RCC 7860 (cell line): ENCODE measurements at places on chromosomes 2 and 18.
A peak's percentile ranks its signal among the peaks of the same experiment; 100 is the strongest.

GRCh38 chr2:42648796-42649195, 80.4 kb downstream of the MTA3 start:
- no peak for DNase-seq

DNA sequence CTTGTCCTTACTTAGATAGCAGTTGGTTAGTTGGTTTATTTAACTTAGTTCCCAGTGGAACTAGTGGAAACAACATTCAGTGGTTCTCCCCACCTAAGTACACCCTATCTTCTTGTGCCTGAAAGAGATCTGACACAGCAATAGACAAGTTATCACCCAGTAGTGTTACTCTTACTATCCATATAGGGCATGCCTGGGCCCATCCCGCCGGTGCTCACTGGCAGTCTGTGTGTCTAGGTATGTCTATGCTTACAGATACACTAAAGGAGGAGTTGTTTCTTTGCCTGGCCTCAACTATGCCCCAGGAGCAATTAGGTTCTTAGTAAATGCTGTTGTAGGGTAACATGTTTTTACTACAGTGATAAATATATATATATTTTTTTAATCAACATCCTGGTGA, 12.0 kb upstream of the NRP2 start:
- no peak for DNase-seq

DNA sequence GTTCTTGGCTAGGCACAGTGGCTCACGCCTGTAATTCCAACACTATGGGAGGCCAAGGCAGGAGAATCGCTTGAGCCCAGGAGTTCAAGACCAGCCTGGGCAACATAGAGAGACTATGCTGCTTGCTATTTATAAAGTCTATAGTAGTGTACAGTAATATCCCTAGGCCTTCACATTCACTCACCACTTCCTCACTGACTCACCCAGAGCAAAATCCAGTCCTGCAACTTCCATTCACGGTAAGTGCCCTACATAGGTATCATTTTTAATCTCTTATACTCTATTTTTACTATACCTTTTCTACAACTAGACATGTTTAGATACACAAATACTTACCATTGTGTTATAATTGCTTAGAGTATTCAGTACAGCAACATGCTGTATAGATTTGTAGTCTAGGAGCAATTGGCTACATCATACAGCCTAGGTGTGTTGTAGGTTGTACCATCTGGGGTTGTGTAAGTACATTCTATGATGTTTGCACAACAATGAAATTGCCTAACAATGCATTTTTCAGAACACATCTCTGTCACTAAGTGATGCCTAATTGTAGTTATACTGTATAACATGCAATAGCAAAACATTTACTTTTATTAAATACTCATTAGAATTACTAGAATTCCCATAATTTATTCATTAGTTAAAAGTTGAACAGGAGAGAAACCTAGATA, 8.8 kb downstream of the DHX57 start:
- DNase-seq, result no peak

- DNase-seq, result no peak
These were observed 620.7 kb downstream of the NYAP2 start for GRCh38 chr2:226020176-226020575.

DNA sequence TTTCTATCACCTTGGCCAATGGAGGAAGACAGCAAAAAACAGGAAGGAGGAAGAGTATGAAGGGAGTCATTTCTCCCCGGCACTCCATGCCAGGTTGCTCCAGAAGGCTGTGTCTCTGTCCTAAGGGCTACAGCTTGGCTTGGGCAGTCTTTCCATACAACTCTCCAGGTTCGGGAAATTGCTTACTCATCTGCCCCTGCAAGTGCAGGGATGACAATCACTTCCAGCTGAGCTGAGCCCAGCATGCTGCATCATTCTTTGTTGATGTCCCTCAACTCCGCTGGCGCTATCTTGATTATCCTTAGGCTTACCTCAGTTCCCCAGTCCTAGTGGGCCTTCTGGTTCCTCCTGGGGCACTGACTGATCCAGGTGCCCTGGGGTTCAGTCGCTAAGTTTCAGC, 86.9 kb upstream of the COPS8 start:
- DNase-seq, result no peak

- no peak for DNase-seq
These were observed 42.4 kb upstream of the PSMD14 start for GRCh38 chr2:161265874-161266273.

DNA sequence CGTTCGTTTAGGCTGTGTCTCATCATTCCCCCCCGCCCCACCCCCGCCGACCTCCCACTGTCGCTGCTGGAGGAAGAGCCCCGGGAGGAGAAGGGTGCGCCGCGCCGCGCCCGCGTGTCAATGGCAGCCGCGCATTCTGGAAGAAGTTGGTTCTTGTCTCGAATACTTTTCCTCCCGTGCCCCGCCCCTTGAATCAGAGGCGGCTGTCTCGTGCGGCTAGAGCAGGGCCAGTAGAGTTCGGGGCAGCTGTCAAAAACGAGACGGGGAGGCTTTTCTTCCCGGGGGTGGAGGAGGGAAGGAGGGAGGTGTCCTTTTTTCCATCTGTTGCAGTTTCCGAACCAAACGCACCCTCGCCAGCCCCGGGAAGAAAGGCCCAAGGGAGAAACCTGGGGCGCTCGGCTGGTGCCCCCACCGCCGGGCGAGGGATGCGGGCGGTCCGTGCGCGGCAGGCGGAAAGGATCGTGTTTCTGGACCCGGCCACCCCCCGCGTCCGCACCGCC, 410 bp upstream of the TGIF1 start:
- DNase-seq, result no peak

DNA sequence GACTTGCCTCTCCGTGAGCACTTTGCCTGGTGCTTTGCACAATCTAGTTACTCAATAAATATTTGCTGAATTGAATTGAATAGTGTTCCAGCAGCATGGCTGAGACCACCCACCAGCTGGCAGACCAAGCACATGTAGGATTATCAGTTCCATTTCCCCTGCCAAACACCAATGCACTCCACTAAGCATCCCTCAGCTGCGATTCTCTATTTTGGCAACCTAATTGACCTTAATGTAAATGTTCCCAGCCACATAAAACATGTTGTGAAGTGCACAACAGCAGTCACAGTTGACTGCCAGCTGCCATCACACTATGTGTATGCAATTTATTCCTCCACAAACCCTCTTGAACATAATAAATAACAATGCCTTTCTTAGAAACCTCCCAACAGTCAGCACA, 1879.4 kb upstream of the PIK3C3 start:
- DNase-seq, result no peak

GRCh38 chr2:118774458-118775133, 72.9 kb downstream of the EN1 start:
- no peak for DNase-seq

DNA sequence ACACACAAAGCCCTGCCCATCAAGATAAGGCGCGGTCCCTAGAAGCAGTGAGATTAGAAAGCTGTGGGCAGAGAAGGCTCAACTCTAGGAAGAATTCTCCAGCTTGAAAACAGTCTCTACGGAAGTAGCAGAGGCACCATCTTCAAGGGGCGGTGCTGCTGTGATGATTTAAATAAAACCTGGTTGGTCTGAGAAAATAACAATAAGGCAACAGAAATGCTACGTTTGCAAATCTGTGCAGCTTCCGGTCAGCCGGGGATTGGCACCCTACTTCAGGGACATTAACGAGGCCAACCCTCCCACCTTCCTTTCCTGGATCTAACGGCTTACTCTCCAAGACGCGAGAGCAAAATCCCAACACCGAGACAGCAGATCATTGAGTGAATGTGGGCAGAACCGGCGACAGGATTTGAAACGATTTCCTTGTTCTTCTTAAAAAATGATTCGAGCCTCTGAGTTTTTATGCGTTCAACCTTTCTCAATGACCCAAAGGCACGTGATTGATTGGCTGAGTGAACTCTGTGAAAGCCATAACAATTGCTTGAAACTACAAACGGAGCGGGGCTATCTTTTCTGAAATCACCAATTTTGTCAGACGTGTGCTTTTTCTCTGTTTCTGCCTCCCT, 93.7 kb upstream of the ZNF516 start:
- DNase-seq, result no peak

GRCh38 chr18:62152844-62153243, 34.0 kb downstream of the PIGN start:
- DNase-seq, result no peak

DNA sequence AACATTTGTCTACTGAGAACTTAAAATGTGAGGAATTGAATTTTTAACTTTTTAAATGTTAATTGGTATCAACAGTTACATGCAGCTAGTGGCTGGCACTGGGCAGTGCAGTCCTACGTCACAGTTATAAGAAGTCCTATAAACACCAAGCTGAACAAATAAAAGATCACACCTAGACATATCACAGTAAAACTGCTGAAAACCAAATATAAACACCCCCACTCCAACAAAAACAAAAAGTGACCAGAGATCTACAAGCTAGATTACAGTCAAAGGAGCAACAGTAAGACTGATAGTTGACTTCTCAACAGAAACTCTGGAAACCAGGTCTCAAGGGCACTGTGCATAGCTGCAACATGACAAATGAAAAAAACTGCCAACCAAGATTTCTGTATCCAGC, 19.4 kb downstream of the TLK1 start:
- DNase-seq, result no peak

GRCh38 chr2:3355951-3356569, 21.6 kb downstream of the EIPR1 start:
- DNase-seq, result no peak

GRCh38 chr18:48333563-48333962, 75.6 kb downstream of the ZBTB7C start:
- DNase-seq, result no peak

DNA sequence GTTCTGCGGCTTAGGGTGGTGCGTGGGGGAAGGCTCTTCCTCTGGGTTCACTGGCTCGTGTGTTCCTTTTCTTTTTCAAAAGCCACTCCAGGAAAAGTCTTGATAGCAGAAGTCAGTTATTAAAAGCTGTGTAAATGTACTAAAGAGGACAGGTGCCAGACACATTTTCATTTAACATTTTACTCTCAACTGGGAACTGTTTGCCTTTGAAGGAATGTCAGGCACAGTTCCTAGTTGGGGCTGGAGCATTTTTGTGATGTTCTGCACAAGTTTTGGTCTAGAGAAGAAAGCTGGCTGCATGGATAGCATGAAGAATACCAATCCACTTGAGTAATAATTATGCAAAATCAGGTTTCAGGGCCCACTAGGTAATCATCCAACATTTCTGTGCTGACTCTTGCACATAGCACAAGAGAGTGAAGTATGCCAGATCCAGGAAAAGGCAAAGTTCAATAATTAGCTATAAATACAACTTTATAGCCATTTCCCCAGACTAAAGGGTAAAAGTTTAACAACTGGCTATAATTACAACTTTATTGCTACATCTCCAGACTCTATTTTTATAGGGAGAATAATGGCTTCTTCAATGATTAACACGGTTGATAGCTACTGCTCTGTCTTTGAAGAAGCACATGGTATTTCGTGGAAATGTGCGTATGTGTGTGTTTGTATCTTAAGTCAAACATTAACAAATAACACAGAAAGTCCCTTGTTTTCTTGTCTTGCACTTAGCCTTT, 16.2 kb downstream of the SCYGR8 start:
- DNase-seq, result peak; percentile 55

- no peak for DNase-seq
These were observed 87.9 kb downstream of the TRABD2A start for GRCh38 chr2:84792856-84793522.

GRCh38 chr2:810397-810796, 133.2 kb upstream of the TMEM18 start:
- no peak for DNase-seq

DNA sequence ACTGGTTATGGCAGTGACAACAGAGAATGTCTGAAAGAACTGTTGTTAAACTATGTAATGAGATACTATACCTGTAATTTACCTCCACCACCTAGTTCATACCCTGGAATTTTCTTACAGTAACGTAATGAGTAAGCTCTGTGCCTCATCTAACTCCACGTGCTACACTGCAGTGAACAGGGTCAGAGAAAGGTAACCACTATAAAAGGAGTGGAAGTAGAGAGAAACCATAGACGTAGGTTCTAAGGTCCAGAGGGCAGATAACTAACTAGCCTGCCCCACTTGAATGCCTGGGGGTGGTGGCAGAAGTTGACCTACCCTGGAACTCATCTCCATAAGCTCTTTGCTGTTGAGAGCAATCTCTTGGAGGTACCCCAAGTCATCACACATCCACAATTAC, 32.0 kb upstream of the B4GALT6 start:
- DNase-seq, result no peak

DNA sequence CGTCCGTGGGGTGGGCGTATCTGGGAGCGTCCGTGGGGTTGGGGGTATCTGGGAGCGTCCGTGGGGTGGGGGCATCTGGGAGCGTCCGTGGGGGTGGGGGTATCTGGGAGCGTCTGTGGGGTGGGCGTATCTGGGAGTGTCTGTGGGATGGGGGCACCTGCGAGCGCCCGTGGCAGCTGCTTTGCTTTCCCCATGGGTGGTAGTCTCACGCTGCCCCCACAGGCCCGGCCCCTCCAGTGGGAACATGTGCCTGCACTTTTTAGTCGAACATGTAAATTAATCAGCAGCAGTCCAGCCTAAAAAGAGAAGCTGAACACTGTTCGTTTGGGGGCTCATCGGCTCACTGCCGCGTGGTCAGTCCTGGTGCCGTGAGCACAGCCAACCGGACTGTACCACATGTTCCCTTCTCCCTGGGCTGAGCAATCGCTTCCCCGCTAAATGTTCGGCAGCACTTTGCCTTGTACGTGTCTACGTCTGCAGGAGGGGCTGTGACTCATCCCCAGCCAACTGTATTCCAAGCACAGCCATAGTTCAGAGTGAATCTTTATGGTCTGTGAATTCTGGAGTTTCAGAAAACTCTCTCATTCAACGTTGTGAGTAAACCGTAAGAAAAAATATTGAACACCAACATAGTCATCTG, 271.5 kb downstream of the AGAP1 start:
- peak; percentile 80 for DNase-seq

- DNase-seq, result no peak
These were observed 19.2 kb upstream of the GPR35 start for GRCh38 chr2:240605867-240606743.

DNA sequence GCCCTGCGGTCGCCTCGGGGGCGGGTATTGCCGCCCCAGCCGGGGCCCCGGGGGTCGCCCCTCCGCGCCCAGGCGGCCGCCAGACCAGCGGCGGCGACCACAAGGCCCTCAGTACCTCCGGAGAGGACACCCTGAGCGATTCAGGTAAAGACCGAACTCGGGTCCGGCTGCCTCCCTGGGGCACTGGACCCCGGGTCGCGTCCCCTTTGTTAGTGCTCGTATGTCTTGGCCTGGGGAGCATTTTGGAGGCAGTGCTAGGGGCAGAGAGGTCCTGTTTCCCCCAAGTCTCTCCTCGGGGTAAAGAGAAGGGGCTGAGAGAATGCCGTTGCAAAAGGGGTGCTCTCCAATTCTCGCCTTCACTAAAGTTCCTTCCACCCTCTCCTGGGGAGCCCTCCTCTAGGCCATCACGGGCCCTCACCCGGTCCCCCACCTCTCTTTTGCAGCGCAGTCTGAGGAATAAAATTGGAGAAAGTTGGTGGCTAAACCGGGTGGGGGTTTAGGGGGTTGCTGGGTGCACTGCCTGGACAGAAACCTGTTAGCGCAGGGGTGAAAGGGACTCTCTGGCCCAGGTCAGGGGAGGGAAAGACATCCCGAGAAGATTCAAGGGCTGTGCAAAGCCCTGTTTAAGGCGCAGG, 2.5 kb downstream of the MYCN start:
- DNase-seq, result no peak

DNA sequence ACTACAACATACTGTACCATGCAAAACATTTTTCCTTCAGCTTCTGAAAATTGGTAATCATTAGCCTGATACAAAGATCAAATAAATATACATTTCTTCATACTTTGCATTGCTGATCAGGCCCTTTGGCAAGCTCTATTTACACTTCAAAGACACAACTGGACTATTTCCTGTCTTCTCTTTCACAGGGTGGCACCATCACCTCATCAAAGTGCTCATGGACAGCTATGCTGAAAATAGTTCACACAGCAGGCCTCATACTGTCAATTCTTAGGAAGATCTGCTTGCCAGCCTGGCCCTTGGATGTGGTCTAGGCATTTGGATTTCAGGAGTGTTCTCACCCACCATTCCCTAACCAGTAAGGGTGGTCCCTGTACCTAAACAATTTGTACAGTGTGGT, 33.9 kb downstream of the FBXO15 start:
- DNase-seq, result no peak
